ENCODE measurements at places on chromosomes 2 and 18.

- DNase-seq = no peak
Observed at GRCh38 chr18:47981320-47981719, 50.9 kb upstream of the SMAD2 start.

DNA sequence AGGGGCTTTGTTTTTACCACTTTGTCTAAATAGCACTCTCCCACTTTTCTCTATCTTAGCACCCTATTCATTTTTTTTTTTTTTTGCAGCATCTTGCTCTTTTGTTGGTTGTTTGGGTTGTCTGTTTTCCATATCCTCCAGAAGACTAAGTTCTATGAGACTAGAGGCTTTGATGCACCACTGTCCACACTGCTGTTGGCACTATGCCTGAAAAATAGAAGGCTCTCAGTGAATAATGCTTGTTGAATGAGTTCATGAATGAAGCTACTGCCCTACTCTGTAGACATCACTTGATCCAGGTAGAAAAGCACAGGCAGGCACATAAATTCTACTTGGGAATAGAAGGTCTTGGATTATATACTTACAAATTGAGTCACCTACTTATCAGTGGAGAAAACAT is 7.3 kb downstream of the IL1A start:
- DNase-seq = no peak

- DNase-seq = no peak
Observed at GRCh38 chr18:79904357-79905147, 46.9 kb downstream of the SLC66A2 start.

- no peak for DNase-seq
Observed at GRCh38 chr18:79611040-79611681, 68.4 kb upstream of the CTDP1 start.

DNA sequence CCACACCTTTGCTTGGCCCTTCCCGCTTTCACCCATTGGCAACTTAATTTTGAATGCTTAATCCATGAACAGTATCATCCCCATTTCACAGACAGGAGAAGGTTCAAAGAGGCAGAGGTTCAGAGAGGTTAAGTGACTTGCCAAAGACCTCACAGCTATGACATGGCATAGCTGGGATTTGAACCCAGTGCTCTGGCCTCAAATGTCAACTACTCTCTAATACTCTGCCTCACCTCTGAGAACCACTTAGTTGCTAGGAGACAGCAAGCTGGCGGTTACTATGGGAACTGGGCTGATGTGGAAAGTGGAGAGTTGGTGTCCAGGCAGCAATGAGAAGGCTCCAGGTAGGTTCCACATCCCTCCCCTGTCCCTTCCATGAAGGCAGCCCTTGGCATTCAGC is 15.8 kb upstream of the PRSS56 start:
- no peak for DNase-seq
